Parietal lobe (tissue), 2 donors: ENCODE measurements at places on chromosomes 2 and 18. TPM values are rescaled to one million over a fixed set of nuclear protein-coding genes. Genes with fewer than 3 reads are reported as not detected.

The TACR1 gene
- total RNA-seq: 0.94 TPM

The ZSWIM2 gene
- total RNA-seq: 0.63 TPM

The DHRS9 gene
- 0.94 TPM for total RNA-seq

The POMC gene
- 2.8 TPM for total RNA-seq

The NEU2 gene
- not detected for total RNA-seq

The COLEC11 gene
- total RNA-seq: 0.31 TPM

The MRO gene
- total RNA-seq: 0.31 TPM

The KIF5C gene
- total RNA-seq: 398 TPM

The CRACDL gene
- total RNA-seq: 0.94 TPM

The TTC31 gene
- 23.8 TPM for total RNA-seq

The DSG3 gene
- not detected for total RNA-seq

The CCDC85A gene
- 34.4 TPM for total RNA-seq

The OTOF gene
- 0.31 TPM for total RNA-seq

The CRYGD gene
- total RNA-seq: not detected

The MSH6 gene
- 52.9 TPM for total RNA-seq

The TLX2 gene
- total RNA-seq: not detected

The IL37 gene
- total RNA-seq: not detected

The SP140L gene
- 1.3 TPM for total RNA-seq

The TAF4B gene
- total RNA-seq: 3.4 TPM

The SERPINB11 gene
- total RNA-seq: not detected

The PHLPP1 gene
- 29.7 TPM for total RNA-seq

The KLHL30 gene
- not detected for total RNA-seq

The LRP1B gene
- 117 TPM for total RNA-seq
